ENCODE measurements at places on chromosomes 1 and 21. TPM values are rescaled to one million over a fixed set of nuclear protein-coding genes. Genes with fewer than 3 reads are reported as not detected.

COPA gene
- total RNA-seq, result 334 TPM

PLA2G5 gene
- 0.07 TPM for total RNA-seq

PHC2 gene
- total RNA-seq, result 80.6 TPM

HSD3B2 gene
- not detected for total RNA-seq

GPR3 gene
- total RNA-seq, result 0.49 TPM

RGS4 gene
- total RNA-seq, result 280 TPM

OXCT2 gene
- total RNA-seq, result 8.6 TPM

PRKAA2 gene
- total RNA-seq, result 4.3 TPM

KCNJ15 gene
- total RNA-seq, result 0.04 TPM

MAN1A2 gene
- total RNA-seq, result 68.2 TPM

LCE3E gene
- not detected for total RNA-seq

NBPF8 gene
- 9.9 TPM for total RNA-seq

LCE1F gene
- not detected for total RNA-seq

L1TD1 gene
- total RNA-seq, result not detected

RNF207 gene
- total RNA-seq, result 3.4 TPM

AIRE gene
- total RNA-seq, result under 0.01 TPM

OR2G6 gene
- not detected for total RNA-seq

RGSL1 gene
- not detected for total RNA-seq

FCRL2 gene
- not detected for total RNA-seq

KIRREL1 gene
- 42.8 TPM for total RNA-seq

CCDC27 gene
- total RNA-seq, result not detected

C1orf87 gene
- not detected for total RNA-seq

MAP3K6 gene
- 10.0 TPM for total RNA-seq

TMPRSS2 gene
- not detected for total RNA-seq

RNF187 gene
- 39.4 TPM for total RNA-seq

F3 gene
- total RNA-seq, result 2.0 TPM

FAM177B gene
- total RNA-seq, result not detected

KCNK1 gene
- total RNA-seq, result 0.20 TPM

RFX5 gene
- 68.5 TPM for total RNA-seq

JAM2 gene
- total RNA-seq, result 2.2 TPM

TRIM45 gene
- total RNA-seq, result 1.1 TPM

NPHP4 gene
- 4.0 TPM for total RNA-seq

MRPL20 gene
- 132 TPM for total RNA-seq

RNU1-3 gene
- under 0.01 TPM for total RNA-seq

PRAMEF13 gene
- total RNA-seq, result not detected

ATP5PF gene
- 54.5 TPM for total RNA-seq

RHBDL2 gene
- total RNA-seq, result 0.33 TPM

TLR5 gene
- total RNA-seq, result 0.18 TPM

CREG1 gene
- 15.0 TPM for total RNA-seq

CFHR3 gene
- not detected for total RNA-seq

LRRN2 gene
- total RNA-seq, result not detected

SNX7 gene
- total RNA-seq, result 60.0 TPM

KCND3 gene
- total RNA-seq, result under 0.01 TPM

HLX gene
- 16.3 TPM for total RNA-seq

LAPTM5 gene
- 4.0 TPM for total RNA-seq

CGN gene
- total RNA-seq, result 0.71 TPM

UBASH3A gene
- total RNA-seq, result not detected

NBPF19 gene
- total RNA-seq, result 3.8 TPM

GJA9 gene
- not detected for total RNA-seq

ANXA9 gene
- total RNA-seq, result not detected

FCRL1 gene
- not detected for total RNA-seq

GABRD gene
- total RNA-seq, result not detected

NPR1 gene
- 18.5 TPM for total RNA-seq
